ENCODE measurements at places on chromosomes 7 and 10. TPM values are rescaled to one million over a fixed set of nuclear protein-coding genes. Genes with fewer than 3 reads are reported as not detected.

LRRC17 gene
- 8.3 TPM for total RNA-seq

CPA1 gene
- not detected for total RNA-seq

PAOX gene
- total RNA-seq: 9.9 TPM

GRCh38 chr10:85922356-85923129 lies 444.1 kb downstream of the GRID1 start:
- H3K27ac ChIP-seq: no peak overlapping the region
- no peaks in the 10 kb centered on the region for H3K4me1 ChIP-seq
- no peak for DNase-seq
- H3K4me3 ChIP-seq: no peak overlapping the region

- H3K4me3 ChIP-seq: peak overlapping the region; percentile 57
- H3K4me1 ChIP-seq: peaks cover 39% of the 10 kb centered on the region
- no peaks in the 10 kb centered on the region for H3K27me3 ChIP-seq
- H3K27ac ChIP-seq: peak overlapping the region; percentile 87
Observed at GRCh38 chr10:24951201-24952142, 934 bp downstream of the PRTFDC1 start.

- no peak overlapping the region for H3K27ac ChIP-seq
- DNase-seq: no peak
- H3K36me3 ChIP-seq: no peaks in the 10 kb centered on the region
- H3K4me3 ChIP-seq: no peak overlapping the region
- H3K4me1 ChIP-seq: no peaks in the 10 kb centered on the region
Observed at GRCh38 chr10:124484661-124485060, 23.0 kb downstream of the LHPP start.

GRCh38 chr7:50978633-50979215 lies 196.0 kb upstream of the GRB10 start:
- no peaks in the 10 kb centered on the region for H3K4me1 ChIP-seq
- H3K4me3 ChIP-seq: no peak overlapping the region

DNA sequence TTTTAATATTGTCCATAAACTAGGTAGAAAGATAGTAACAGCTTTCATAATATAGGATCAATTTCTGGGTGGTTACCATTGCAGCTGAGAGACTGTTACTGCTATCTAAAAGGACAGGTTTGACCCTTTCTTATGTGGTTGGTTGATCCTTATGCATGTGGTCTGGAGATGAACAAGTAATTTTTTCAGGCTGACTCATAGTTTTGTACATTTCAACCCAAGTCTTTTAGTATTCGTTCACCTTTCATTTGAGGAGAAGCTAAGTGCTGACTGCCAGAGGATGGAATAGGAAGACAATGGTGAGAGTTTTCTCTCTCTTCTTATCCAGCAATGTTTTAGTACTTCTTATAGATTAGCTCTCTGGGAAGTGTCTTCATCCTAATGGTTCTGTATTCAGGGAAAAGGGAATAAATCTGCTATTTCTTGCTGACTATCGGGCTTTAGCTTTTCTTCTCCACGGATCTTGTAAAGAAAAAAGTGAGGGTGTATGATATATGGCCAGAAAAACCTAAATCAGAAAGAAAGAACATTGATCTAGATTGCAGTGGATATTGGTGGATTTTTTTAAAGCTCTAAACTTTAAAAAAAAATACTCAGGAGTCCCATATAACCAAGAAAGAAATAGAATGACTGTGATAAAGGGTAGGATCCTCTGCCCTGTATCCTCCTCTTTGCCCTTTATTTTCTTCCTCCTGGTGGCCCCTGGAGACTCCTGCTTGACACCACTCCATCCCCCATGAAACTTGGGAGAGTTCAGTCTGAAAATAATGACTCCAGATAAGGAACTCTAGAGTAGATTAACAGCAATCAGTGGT lies 88.0 kb downstream of the CPED1 start:
- H3K4me3 ChIP-seq: no peak overlapping the region
- H3K36me3 ChIP-seq: peaks cover 11% of the 10 kb centered on the region
- peak overlapping the region; percentile 41 for H3K27ac ChIP-seq
- DNase-seq: peak; percentile 62

GRCh38 chr7:149297034-149297755 lies 35.2 kb downstream of the ZNF783 start:
- no peaks in the 10 kb centered on the region for H3K27me3 ChIP-seq
- H3K4me3 ChIP-seq: no peak overlapping the region
- no peaks in the 10 kb centered on the region for H3K36me3 ChIP-seq

All from SJSA1 (cell line).